ENCODE measurements at places on chromosomes 11 and 22. TPM values are rescaled to one million over a fixed set of nuclear protein-coding genes. Genes with fewer than 3 reads are reported as not detected.

TMPRSS6 gene
- not detected for total RNA-seq

OR52I2 gene
- not detected for total RNA-seq

PDE2A gene
- 3.0 TPM for total RNA-seq

ESRRA gene
- total RNA-seq: 28.2 TPM

- no peak for DNase-seq
These were observed 710 bp upstream of the THY1 start for GRCh38 chr11:119423509-119424254.

DNA sequence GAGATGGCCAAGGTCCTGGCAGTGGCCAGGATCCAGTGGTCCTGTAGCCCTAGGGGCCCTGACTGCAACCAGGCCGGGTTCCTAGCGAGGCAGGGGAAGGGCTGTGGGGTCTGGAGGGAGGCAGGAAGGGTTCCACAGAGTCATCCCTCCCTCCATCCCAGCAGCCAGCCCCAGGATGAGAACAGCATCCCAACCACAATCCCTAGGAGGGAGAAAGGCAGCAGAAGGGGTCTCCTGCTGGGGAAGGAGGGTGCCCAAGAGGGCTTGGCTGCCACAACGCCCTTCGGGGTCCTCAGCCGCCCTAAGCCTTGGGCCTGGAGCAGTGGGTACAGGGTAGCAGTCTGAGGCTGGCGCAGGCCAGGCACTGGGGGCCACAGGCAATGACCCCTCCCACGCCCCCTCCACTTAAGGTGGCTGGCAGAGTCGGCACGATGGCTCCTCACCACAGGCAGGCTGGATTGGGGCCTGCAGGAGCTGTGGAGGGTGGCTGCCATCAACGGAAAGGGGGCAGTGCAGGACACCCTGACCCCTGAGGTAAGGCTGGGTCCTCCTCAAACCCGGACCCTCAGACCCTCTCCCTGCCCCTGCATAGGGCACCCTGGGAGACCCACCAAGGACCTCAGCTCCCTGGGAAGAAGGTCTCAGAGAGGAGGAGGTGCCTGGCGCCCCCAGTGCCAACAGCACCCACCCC, 7.2 kb downstream of the SLC22A12 start:
- no peak for DNase-seq

DNA sequence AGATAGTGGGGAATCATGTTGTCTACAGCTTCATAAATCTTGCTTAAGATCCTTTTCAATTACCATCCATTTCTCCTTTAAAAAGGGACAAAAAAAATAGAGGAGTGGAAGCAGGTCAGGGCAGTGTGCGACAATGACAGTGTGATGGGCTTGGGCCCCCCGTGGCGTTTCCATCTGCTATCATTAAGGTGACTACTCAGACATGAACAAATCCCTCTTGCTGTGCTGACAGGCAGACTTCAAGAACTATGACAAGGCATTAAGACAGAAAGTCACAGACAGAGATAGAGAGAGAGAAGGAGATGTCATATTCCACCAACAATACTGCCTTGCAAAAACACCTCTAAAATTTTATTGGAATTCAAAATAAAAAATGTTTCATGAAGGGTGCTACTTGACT, 263.2 kb downstream of the DCDC1 start:
- no peak for DNase-seq

GRCh38 chr11:119263352-119263940, 53.5 kb downstream of the MCAM start:
- no peak for DNase-seq

- DNase-seq: no peak
These were observed 16.9 kb upstream of the TMPRSS6 start for GRCh38 chr22:37126383-37126782.

GRCh38 chr11:85652786-85653447, 5.2 kb downstream of the TMEM126A start:
- no peak for DNase-seq

DNA sequence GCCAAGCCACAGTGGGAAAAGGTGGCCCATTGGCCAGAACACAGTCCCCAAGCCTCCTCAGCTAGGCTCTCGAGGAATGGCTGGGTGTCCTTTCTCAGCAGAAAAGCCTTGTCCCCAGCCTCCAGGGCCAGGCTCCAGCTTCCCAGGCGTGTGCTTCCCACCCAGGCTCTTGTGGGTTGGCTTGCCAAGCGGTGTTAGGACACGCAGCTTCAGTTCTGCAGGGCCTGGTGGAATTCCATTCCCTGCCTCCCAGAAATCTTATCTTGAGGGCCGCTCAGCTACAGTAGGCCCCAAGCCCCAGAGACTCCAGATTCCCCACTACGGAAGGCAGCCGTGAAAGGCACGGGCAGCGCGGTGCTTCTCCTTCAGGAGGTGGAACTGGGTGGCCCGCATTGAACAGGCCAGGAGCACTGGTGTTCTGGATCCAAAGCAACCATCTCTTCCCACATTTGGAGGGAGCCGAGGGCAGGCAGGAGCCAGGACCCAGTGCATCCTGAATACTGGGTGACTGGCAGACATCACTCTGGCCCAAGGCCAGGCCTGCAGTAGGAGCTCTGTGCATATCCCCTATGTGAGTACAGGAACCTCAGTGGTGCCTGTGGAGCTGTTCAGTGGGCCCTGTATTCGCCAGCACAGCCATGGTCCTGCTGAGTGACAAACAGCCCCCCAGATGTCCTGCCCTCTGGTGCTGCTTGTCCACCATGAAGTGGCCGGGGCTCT, 16.7 kb upstream of the KCNQ1OT1 start:
- DNase-seq: no peak
